ENCODE measurements at places on chromosomes 4 and X.
A peak's percentile ranks its signal among the peaks of the same experiment; 100 is the strongest.

DNA sequence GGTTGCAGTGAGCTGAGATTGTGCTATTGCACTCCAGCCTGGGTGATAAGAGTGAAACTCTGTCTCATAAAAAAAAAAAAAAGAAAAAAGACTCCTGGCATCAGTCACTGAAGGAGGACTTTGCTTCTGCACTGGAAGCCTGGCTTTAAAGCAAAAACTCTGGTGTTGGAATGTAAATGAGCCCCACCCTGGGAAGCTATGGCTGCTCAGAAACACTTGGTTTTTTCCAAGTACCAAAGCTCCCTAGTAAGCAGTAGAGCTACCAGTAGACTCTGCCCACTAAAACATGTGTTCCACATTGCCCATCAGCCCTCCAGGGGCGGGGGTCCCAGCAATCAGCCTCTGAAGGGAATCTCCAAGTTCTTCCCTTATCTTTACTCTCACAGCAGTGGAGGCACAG is 154.4 kb downstream of the SHROOM3 start:
- peak; percentile 49 for DNase-seq

DNA sequence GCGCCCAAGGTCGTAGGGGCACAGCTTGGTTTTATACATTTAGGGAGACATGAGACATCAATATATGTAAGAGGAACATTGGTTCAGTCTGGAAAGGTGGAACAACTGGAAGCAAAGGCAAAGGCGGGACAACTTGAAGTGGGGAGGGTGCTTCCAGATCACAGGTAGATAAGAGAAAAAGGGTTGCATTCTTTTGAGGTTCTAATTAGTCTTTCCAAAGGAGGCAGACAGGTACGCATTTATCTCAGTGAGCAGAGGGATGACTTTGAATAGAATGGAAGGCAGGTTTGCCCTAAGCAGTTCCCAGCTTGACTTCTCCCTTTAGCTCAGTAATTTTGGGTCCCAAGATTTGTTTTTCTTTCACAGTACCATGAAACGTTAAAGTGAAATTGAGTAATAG is 223.2 kb downstream of the FAM47A start:
- no peak for DNase-seq

GRCh38 chrX:83008415-83008814 is 499.7 kb upstream of the POU3F4 start:
- DNase-seq = no peak

GRCh38 chr4:12144051-12144450 is 715.4 kb upstream of the HS3ST1 start:
- no peak for DNase-seq

DNA sequence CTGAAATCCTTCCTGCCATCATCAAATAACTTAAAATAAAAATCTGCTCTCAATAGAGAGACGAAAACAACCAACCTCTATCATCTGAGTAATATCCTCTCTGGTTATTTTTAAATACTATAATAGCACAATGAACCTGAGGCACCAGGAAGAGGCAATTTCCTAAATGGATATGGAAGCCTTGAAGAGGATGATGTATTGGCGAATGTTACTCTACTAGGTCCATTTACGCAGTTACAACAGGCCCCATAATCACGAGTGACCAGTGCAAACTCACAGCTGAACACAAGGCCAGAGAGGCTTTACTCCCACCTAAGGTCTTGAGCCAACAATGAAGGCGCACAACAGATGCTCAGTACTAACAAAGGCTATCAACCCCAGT is 678.8 kb upstream of the NR3C2 start:
- DNase-seq = no peak

- DNase-seq = no peak
Measured at GRCh38 chr4:122246551-122246950, 94.4 kb downstream of the BLTP1 start.

- DNase-seq = no peak
Measured at GRCh38 chr4:163048447-163048846, 118.2 kb downstream of the NAF1 start.

- peak; percentile 45 for DNase-seq
Measured at GRCh38 chrX:13658602-13659001, 5.7 kb downstream of the TCEANC start.

DNA sequence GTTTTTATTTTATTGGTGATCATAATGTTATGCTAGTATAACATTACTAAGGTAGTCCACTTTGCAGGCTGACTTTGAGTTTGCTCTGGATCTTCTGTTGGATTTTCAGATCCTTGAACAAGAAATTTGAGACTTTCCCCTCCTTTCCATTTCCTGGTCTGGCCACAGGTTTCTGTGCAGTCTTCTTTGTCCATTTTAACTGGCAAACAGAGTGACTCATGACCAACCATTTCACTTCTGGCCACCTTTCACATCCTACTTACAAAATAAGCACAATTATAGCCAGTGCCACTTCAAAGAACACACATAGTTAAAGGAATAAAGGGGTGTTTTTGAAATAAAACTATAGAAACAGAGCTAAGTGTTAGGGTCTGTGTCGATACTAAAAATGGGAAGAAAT is 8.4 kb downstream of the ANK2 start:
- DNase-seq = no peak

GRCh38 chrX:22134681-22135080 is 102.6 kb downstream of the PHEX start:
- DNase-seq = no peak

- DNase-seq = no peak
Measured at GRCh38 chr4:184805462-184806228, 20.1 kb downstream of the ACSL1 start.

GRCh38 chr4:117164338-117164737 is 79.0 kb upstream of the TRAM1L1 start:
- DNase-seq = no peak

- peak; percentile 10 for DNase-seq
Measured at GRCh38 chr4:155629183-155629825, 37.3 kb upstream of the GUCY1A1 start.

- DNase-seq = peak; percentile 91
Measured at GRCh38 chr4:40255393-40256281, 58.8 kb downstream of the RHOH start.

- DNase-seq = no peak
Measured at GRCh38 chr4:108224611-108225053, 55.9 kb upstream of the LEF1 start.

- no peak for DNase-seq
Measured at GRCh38 chr4:25013756-25014661, 16.7 kb downstream of the LGI2 start.

GRCh38 chr4:42702895-42703294 is 46.0 kb upstream of the ATP8A1 start:
- no peak for DNase-seq

GRCh38 chrX:141320801-141321200 is 78.5 kb upstream of the SPANXC start:
- DNase-seq = no peak
